K562 (cell line): ENCODE measurements at places on chromosomes 5 and 9. TPM values are rescaled to one million over a fixed set of nuclear protein-coding genes. Genes with fewer than 3 reads are reported as not detected.

- no peak overlapping the region for H3K4me3 ChIP-seq
- no peaks in the 10 kb centered on the region for H3K27me3 ChIP-seq
- no peaks in the 10 kb centered on the region for H3K4me1 ChIP-seq
Measured at GRCh38 chr5:107636555-107636954, 34.2 kb downstream of the EFNA5 start.

GRCh38 chr9:37218800-37219425, 98.5 kb downstream of the ZCCHC7 start:
- H3K27me3 ChIP-seq, result no peaks in the 10 kb centered on the region
- DNase-seq, result no peak
- H3K36me3 ChIP-seq, result peaks cover 22% of the 10 kb centered on the region; the same call in 2 of the 3 replicates
- no peak overlapping the region for H3K4me3 ChIP-seq
- H3K27ac ChIP-seq, result no peak overlapping the region
- no peaks in the 10 kb centered on the region for H3K4me1 ChIP-seq

LTC4S gene
- 0.51 and 0.75 TPM in 2 replicates for total RNA-seq

GRCh38 chr9:131217331-131218031, 58.8 kb downstream of the FAM78A start:
- no peaks in the 10 kb centered on the region for H3K27me3 ChIP-seq
- peaks cover 88% of the 10 kb centered on the region for H3K36me3 ChIP-seq
- no peaks in the 10 kb centered on the region; the same call in 1 of the 2 replicates for H3K4me1 ChIP-seq
- H3K27ac ChIP-seq, result no peak overlapping the region

ZFP2 gene
- total RNA-seq, result not detected in 2 replicates

- H3K4me1 ChIP-seq, result no peaks in the 10 kb centered on the region
- H3K27ac ChIP-seq, result no peak overlapping the region
- DNase-seq, result no peak
- H3K36me3 ChIP-seq, result no peaks in the 10 kb centered on the region
- H3K27me3 ChIP-seq, result peaks cover 70% of the 10 kb centered on the region
- H3K4me3 ChIP-seq, result no peak overlapping the region
Measured at GRCh38 chr9:126480813-126481212, 132.9 kb upstream of the LMX1B start.

SLC27A4 gene
- 31.6 and 35.7 TPM in 2 replicates for total RNA-seq

- H3K4me3 ChIP-seq, result no peak overlapping the region
- no peaks in the 10 kb centered on the region for H3K4me1 ChIP-seq
- no peaks in the 10 kb centered on the region for H3K27me3 ChIP-seq
- H3K36me3 ChIP-seq, result no peaks in the 10 kb centered on the region
- no peak overlapping the region for H3K27ac ChIP-seq
Measured at GRCh38 chr5:115888027-115888426, 46.3 kb downstream of the AP3S1 start.

CDX1 gene
- 0.16 TPM in 1 of 2 replicates, not detected in the other for total RNA-seq

- H3K4me3 ChIP-seq, result no peak overlapping the region
- no peak overlapping the region for H3K27ac ChIP-seq
- H3K27me3 ChIP-seq, result no peaks in the 10 kb centered on the region
- no peaks in the 10 kb centered on the region for H3K4me1 ChIP-seq
Measured at GRCh38 chr5:91787718-91788117, 404.6 kb upstream of the ARRDC3 start.

IL13 gene
- not detected in 2 replicates for total RNA-seq

CRB2 gene
- total RNA-seq, result 1.2 and 1.3 TPM in 2 replicates

DNA sequence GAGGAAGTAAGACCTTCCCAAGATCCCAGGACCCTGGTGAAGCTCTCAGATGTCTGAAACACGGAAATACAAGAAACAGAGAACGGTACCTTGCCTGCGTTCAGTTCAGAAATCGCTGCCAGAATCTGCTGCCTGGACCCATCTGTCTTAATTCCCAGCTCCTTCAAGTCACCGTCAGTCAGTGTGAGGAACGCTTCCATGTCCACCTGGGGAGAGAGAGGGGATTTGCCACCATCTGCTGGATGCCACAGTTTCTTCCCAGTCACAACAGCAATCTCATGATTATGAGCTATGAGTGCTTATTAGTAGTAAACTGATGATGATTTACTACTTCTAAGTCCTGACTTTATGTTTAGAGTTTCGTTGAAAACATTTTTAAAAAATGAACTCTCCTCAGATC, 36.7 kb upstream of the GABBR2 start:
- DNase-seq, result no peak
- H3K27ac ChIP-seq, result no peak overlapping the region
- H3K4me3 ChIP-seq, result no peak overlapping the region

OR13C4 gene
- total RNA-seq, result not detected in 2 replicates
